Hematopoietic multipotent progenitor cell treated with erythropoietin and hydrocortisone succinate and interleukin-3 and kit ligand, for 4 days (in vitro differentiated cells): ENCODE measurements at places on chromosomes 7 and 10.

DNA sequence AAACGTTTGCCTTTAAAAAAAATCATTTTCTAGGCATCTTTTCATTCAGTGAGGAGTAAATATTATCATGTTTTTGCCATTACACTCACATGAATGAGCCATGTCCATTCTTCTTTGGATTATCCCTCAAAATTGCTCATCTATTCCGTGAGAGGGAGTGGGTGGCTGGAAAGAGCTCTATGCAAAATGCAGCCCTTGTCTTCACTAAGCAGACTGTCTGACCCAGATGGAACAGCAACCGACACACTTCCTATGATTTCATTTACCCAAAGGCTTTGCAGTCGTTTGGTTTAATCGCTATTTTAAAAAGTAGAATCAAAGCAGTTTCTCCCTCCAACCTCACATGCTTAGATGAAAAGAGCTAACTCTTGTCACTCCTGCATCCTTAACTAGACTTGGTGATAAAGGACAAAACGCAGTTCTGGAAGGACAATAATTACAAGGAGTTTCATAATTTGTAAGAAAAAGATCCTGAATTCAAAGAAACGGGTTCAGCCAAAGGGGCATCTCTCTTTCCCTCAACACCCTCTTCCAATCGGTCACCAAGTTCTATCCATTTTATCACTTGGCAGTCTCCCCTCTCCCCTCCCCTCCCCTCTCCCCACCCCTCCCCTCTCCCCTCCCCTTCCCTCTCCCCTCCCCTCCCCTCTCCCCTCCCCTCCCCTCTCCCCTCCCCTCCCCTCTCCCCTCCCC, 198.1 kb upstream of the STK17A start:
- DNase-seq: no peak

DNA sequence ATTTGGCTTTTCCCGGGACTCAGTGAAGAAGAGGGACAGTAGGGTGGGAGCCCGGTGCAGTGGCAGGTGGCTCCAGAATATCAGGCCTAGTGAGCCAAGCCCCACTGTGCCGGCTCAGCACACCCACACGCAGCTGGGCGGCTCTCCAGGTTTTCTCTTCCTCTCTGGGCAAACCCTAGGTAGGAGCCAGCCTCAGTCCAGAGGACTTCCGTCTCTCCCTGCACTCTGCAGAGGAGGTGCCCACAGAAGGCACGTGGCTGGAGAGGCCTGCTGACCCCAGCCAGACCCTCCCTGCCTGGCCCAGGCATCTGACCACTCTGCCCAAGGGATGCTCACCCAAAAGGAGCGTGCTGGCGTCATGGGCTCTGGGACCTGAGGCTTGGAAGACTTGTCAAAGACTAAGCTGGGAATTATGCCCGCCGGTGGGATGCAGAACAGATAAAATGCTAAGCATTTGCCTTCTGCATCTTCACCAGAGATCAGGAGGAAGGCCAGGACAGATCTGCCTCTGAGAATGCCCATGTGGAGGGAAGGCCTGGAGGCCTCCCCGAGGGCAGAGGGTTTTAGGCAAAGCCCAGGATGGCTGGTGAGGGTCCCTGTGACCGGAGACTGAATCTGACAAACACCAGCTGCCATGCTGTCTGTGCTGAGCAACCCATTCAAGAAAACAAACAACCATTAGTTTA, 40.2 kb downstream of the TCERG1L start:
- DNase-seq: no peak

- no peak for DNase-seq
Measured at GRCh38 chr10:131833446-131834080, 67.2 kb upstream of the PPP2R2D start.

DNA sequence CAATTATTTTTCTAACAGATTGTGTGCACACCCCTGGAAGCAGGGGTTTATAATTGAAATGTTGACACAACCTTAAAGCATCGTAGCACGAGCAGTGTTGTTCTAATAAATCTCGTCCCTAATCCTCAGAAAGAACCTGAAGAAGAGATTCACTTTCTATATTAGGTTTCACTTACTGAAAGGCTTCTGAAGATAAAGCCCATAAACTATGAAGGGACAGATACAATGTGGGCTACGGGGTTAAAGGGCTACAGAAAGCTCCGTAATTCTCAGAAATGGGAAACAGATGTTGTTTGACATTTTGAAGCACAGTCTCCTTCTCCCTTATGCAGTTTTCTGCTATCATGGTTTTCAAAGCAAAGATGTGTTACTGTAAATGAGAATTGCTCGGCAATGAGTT, 479.6 kb downstream of the GATA3 start:
- no peak for DNase-seq

DNA sequence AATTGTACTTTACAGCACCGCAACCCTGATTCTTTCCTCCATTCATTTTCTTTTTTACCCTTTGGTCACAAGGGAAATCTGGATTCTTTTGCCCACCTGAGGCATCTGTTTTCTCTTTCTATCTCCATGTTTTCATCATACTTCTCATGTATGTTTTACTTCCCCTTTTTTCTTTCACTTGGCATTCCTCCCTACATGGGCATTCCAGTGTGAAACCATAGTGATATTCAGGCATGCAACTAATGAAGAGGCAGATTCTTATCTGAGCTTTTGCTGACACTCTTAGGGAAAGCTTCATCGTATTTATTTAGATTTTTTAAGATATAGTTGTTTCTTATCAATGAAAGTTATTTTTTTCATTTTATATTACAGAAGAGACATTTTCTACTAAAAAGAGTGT, 405.2 kb upstream of the TEX47 start:
- no peak for DNase-seq
